NCI-H1694 treated with DMSO at 0.1 percent for 48 hours (cell line): ENCODE measurements at places on chromosomes 12 and 14.

GRCh38 chr14:94337274-94337673, 14.1 kb upstream of the SERPINA6 start:
- DNase-seq = no peak

DNA sequence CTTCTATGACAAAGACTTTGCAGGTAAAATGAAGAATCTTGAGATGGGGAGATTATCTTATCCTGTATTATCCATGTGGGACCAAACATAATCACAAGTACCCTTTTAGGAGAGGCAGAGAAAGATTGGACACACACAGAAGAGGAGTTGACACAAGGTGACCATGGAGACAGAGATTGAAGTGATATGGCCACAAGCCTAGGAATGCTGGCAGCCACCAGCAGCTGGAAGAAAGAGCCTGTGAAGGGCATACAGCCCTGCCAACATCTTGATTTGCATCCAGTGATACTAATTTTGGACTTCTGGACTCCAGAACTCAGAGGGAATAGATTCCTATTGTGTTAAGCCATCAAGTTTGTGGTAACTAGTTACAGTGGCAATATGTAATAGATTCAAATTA, 78.1 kb downstream of the RPS29 start:
- DNase-seq = no peak

- no peak for DNase-seq
Observed at GRCh38 chr12:56082382-56082781, 2.4 kb downstream of the ERBB3 start.

DNA sequence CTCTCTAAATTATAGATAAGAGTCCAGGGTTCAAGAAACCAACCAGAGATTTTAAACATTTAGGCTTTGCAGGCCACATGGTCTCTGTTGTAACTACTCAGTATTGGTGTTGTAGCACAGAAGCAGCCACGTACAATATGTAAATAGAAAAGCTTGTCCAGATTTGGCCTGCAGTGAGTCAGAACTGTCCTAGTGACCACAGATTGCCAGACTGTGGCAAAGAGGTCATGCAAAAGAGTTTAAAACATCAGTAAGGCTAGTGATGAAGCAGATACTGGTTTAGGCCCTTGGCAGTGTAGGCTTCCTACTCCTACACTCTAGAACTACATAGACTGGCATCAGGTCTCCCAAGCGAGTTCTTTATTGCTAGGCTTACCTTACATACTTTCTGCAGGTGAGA, 117.6 kb upstream of the GARIN6 start:
- no peak for DNase-seq

- DNase-seq = no peak
Observed at GRCh38 chr12:132503618-132504204, 13.8 kb downstream of the FBRSL1 start.

DNA sequence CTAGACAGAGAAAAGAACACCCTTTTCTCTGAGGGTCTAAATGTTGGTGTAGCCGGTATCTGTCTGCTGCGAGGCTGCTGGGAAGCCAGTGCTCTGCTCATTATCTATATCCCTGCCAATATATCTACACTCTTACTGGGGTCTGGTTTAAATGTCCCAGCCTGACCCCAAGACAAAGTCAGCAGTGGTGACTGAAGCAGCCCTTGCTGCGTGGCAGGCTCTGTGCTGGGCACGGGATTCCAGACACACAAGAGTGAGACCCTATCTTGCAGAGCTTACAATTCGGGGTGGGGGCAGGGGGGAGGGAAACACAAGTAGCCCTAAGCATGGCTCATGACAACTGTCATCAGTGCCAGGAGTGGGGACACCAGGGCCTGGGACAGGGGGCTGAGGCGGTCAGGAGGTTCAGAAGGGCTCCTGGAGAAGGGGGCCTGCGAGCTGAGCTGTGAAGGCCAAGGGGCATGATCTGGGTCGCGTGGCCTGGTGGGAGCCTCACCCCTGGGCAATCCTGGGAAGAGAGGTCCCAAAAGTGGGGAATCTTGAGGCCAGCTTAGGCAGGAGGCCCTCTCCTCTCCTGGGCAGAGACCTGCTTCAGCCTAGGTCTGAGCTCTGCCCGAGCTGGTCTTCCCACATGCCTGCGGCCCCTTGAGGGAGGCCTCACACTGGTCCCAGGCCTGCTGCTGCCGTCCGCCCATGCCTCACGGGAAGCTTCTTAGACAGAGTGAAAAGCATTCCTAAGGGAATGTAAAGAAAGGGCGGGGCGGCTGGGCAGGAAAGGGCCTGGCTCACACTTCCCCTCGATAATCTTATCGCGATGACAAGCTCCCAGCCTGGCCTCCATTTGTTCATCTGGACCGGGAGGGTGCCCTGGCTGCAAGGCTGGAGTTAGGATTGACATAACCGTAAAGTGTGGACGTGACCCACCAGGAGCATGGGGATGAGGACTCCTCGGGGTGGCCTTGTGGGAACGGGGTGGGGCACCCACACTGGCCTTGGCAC, 7.3 kb upstream of the RCOR1 start:
- DNase-seq = no peak

DNA sequence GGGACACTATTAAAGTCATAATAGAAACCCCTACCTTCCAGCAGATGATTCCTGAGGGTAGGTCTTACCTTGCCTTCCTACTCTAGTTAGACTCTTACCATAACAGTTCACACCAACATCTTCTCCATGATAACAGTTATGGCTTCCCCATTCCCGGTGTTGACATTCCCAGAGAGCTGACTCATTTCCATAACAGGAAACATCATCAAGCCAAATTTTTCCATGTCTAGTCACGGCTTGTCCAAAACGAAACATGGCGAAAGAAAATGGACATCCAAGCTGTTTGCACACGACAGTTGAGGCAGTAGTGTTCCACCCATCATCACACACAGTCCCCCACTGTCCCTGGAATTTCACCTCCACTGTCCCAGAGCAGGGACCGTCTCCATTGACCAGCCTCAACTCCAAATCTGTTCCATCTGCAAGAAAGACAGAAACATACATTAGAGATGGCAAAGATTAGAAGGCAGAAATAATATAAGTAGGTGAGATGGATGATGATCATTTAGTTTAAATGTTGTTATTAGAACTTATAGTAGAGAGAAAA, 10.6 kb downstream of the CD163L1 start:
- DNase-seq = no peak

- no peak for DNase-seq
Observed at GRCh38 chr12:66052988-66053615, 77.4 kb downstream of the LLPH start.
